ENCODE measurements at places on chromosomes 7 and 10.

DNA sequence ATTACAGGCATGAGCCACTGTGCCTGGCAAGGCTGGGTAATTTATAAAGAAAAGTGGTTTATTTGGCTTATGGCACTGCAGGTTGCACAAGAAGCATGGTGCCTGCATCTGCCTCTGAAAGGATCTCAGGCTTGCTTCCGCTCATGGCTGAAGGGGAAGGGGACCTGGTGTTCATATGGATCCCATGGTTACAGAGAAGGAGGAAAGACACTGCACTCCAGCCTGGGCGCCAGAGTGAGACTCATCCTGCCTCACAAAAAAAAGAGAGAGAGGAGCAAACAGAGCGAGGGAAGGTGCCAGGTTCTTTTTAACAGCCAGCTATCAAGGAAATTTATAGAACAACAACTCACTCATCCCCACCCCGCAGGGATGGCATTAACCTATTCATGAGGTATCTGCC, 36.2 kb downstream of the HIP1 start:
- no peak for DNase-seq

DNA sequence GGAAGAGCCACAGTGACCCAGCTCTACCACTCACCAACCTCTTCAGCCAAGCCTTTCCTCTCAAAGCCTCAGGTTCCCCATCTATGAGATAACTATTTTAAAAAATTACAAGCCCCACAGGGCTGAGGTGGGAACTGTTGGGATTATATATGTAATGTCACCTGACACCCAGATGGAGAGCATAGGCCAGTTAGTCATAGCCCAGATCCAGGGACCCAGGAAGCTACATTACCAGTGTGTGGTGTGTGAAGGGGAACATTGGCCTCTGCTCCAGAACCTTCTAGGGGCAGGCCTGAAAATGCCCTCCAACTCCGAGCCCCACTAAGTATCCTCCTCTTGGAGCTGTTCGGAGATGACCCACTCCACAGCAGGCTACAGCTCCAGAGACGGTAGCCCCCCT, 162.4 kb downstream of the NRF1 start:
- DNase-seq: no peak

- no peak for DNase-seq
Measured at GRCh38 chr10:9895453-9895852, 1122.2 kb upstream of the CELF2 start.

DNA sequence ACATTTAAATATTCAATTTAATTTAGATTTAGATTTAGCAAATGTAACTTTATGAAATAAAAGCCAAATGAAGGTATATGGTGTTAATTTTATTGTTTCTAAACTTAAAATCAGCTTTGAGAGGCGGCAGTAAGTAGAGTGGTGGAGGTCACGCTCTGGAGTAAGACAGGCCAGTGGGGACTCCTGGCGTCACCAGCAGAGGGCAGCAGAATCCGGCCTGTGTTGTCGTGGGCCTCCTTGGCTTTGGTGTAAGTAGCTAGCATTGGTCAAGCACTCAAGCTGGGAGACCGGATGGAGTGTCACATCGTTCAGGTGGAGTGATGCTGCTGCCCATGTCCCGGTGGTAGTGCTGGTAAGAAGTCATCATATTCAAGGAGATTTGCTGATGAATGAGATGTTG, 98.7 kb upstream of the DNAJB6 start:
- no peak for DNase-seq

- DNase-seq: no peak
Measured at GRCh38 chr10:106504536-106504935, 660.0 kb downstream of the SORCS1 start.

DNA sequence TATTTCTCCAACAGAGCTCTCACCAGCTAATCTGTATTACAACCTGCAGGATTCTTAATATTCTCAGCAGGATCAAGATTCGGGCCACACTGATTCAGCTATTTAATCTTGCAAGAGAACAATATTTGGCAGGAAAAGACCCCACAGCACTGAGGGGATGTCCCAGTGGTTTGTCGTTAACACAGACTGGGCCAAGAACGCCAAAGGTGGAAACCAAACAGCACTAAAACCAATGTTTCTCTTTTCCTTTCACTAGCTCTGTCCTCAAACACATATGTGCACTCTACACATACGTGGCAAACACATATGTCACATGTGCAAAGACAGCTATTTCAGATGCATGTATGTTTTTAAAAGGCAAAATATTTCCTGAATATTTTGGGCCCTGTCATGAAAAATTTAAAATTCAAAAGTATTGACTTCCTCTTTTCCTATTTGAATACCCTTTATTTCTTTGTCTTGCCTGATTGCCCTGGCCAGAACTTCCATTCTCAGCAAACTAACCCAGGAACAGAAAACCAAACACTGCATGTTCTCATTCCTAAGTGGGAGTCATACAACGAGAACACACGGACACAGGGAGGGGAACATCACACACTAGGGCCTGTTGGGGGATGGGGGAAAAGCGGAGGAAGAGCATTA, 51.7 kb upstream of the NEBL start:
- DNase-seq: no peak

DNA sequence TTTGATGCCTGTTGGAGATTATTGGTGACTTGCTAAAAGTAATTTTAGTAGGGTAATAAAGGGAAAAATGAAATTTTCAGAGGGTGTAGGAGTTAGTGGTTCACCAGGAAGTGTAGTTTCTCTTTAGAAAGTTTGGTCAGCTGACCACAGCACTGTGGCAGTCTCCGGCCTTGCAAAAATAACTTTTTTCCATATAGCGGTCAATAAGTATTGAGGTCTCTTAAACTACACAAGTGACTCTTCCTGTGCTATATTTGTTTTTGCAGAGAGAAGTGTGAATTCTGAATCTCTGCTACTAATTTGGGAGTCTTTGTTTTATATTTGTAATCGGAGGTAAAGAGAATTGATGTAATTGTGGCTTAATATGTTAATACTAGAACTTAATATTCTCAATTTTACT, 24.3 kb downstream of the PTPN12 start:
- DNase-seq: no peak

DNA sequence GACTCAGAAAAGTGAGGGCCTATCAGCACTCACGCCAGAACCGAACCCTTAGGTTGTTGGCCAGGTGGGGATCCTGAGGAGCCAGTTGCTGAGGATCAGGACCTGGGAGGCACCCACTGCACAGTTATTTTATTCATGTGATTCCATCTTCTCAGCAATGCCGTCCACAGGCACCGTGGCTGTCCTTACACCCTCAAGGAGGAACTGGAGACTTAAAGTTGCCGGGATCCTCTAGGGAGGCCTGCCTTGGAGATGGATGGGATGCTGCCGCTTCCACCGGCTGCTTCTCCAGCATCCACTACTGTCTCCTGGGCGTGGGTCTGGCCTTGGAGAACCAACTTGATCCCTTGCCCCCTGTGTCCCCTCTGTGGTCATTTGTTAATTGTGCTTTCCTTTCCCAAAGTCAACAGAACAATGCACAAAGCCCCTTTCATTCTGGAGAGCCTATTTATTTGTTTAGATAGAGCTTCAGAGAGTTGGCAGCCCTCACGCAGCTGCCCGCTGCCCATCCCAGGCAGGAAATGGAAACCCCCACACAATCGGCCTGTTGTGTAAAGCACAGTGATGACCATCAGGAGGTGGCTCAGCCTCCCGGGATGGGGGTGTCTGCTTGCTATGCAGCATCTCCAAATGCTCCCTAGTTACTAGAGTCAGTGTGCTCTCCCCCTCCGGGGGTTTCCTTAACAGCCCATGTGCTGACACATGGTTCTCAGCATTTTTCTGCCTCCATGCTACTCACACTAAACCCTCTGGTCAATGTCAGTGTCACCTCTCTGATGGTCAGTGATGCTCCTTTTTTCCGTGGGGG, 52.9 kb upstream of the IGFBP3 start:
- no peak for DNase-seq

Data from stimulated activated naive CD4-positive, alpha-beta T cell (primary cell).